ENCODE measurements at places on chromosomes 2 and 18. TPM values are rescaled to one million over a fixed set of nuclear protein-coding genes. Genes with fewer than 3 reads are reported as not detected.

- no peak for DNase-seq
These were observed 53.6 kb downstream of the STRN start for GRCh38 chr2:36912695-36913094.

- DNase-seq: no peak
These were observed 59.5 kb downstream of the LRRTM1 start for GRCh38 chr2:80244905-80245584.

GRCh38 chr2:168035458-168035857, 211.9 kb downstream of the STK39 start:
- DNase-seq: no peak

DNA sequence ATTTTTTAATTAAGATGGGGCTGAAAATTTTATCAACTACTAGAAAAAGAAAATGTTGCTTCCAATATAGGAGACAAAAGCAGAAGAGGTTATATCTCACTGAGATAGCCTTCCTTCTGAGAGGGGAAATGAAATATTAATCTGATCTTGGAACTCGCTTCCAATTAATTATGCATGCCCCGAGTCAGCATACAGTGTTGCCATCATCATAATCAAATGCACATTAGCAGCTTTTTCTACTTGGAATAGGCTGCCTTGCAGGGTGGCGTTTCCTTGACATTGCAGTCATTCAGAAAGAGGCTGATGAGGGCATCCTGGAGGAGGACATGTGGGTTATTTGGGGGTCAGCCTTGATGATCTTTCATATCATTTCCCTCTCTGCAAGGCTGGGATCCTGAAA, 18.4 kb upstream of the RPL37A start:
- no peak for DNase-seq

DNA sequence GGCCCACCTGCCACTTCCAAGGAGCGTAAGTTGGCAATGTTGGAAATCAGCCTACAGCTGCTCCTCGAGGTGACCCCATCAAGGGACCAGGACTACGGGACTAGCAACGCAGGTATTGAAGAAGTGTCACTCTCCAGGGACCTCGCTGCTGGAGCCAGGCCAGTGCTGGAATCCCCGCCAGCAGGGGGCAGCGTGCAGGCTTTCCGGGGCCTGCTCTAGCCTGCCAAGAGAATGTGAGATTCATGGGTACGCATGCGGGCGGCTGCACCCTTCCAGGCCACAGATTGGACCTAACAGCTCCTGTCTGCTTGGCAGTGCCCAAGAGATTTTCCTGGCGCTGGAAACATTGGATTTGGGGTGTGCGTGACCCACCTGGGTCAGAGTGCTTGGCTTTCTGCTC, 182.8 kb upstream of the RAB12 start:
- DNase-seq: peak; percentile 14

- DNase-seq: no peak
These were observed 78.2 kb downstream of the HRH4 start for GRCh38 chr18:24538414-24539264.

DNA sequence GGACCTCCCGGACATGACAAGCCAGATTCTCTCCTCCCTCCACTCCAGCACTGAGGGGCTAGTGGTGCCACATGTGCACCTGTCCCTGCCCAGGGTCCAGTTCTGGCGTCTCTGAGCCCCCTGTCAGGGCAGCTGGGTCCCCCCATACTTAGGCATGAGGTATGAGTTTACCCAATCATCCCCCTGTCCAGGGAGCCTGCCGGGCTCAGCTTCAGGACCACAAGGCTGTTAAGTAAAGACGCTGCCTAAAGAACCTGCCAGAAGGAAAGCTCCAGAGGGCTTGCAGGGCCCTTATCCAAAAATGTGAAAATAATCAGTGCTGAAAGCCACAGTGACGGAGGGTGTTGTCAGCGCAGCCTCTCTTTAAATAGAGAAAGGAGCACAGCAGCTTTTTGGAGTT, 40.0 kb downstream of the SH3BP4 start:
- no peak for DNase-seq

Gene TCF4
- 1.3 TPM for total RNA-seq

DNA sequence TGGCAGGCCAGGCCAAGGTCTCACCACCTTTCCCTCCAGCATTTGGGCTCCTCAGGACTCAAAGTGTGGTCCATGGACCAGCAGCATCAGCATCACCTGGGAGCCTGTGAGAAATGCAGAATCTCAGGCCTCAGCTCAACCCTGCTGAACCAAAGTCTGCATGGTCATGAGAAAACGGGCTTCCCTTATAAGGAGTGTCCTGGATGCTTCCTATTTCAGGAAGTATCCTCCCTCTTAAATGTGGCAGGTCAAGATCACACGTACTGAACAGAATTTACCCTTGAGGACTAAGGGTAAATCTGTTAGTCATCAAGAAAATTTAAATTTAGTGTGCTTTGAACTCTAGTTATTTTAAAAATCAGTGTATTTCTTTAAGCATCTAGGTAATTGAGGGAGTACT, 11.8 kb downstream of the CD8A start:
- DNase-seq: no peak

DNA sequence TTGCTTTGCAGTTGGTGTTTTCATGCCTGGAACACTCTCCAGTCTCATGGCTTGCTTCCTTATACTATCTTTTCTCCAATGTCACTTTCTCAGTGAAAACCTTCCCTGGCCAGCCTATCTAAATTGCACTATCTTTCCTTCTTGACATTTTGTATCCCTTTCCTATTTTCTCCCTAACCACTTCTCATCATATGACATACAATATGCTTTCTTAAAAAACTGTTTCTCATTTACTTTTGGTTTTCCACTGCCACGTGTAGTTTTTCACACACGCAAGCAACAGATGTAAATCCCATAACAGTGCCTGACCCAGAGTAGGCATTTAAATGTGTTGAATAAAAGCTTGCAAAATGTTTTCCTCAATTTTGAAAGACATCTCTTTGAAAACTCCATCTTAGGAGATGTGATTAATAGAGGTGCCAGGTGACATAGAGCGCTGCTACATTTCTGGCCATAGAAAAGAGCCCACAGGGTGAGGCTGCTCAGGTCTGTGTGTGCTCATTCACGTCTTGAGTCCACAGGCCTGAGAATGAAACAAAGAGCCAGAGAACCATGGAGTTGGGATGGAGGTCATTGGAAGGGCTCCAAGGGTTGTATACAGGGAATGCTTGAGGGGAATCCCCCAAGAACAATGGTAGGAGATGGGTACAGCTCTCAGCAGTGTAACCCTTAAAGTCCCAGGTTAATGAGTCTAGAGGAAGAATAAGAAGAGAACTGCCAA, 12.7 kb downstream of the ZNF24 start:
- no peak for DNase-seq

Gene LYG2
- not detected for total RNA-seq

Gene CAVIN2
- not detected for total RNA-seq

GRCh38 chr2:169798718-169799592, at the start of gene SSB:
Gene SSB (plus strand): TSS chr2:169798871. CDS start chr2:169800961, 2,090 bp downstream.
- peak; percentile 96 for DNase-seq

- peak; percentile 64 for DNase-seq
These were observed 87.0 kb downstream of the ALPK2 start for GRCh38 chr18:58541789-58542425.

DNA sequence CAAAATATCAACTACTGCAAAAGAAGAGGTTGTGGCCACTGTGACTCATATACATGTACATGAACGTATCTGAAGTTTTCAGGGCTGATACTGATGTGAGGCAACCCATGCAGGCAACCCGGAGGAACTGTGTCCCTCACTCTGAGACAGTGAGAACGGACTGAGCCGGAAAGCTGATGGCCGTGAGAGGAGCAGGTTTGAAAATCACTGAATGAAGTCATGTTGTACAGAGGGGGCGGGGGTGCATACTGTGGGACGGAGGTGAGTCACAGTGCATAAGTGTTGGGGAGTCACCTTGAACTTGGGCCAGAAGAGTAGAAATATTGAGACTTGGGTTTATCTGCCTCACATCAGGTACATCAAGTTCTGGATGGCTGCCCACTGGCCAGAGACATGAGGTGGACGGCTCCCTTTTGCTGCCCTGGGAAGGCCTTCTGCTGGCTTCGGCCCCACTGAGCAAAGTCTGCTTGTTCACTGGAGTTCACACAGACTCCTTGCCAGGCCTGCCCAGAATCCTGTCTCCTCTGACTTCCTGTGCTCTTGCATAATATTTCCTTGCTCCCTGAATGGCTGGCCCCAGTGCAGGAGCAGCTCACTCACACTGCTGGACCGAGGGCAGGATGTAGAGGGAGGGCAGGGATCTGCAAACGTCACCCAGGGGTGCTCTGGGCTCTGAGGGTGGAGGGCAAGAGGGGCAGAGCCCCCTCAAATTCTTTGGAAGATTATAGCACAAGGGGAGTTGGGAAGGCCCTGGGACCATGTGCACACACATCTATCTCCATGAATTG, 18.1 kb downstream of the EPAS1 start:
- no peak for DNase-seq

GRCh38 chr2:173247156-173247555, 107.5 kb upstream of the CDCA7 start:
- no peak for DNase-seq

DNA sequence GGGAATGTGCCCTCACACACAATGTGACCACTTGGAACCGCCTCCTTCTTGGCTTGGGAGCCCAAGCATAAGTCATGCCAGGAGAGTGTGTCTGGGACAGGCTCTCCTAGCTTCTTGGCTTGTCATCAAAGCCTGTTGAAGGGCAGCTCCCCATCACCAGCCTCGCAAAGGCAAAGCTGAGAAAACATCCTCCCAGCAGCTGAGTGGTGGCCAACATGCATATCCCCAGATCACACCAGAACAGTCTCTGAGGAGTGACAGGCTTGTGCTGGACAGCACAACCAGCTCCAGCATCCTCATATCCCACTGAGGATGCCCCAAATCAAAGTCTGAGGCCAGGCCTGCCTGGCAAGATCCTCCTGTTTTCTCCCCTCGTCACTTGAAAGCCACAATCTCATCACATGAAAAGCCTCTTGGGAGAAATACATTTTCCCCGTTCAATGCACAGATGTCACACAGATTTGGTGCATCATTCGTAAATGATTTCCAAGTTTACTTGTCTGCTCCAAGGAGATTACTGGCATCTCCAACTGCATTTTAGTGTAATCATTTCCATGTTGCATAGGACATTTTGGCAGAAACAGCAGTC, 269.3 kb downstream of the TTC32 start:
- no peak for DNase-seq

- no peak for DNase-seq
These were observed 409.5 kb upstream of the GCFC2 start for GRCh38 chr2:76120176-76120575.

Gene LRATD1
- total RNA-seq: not detected

- DNase-seq: no peak
These were observed 96.7 kb downstream of the RHOB start for GRCh38 chr2:20543469-20544152.

Gene RASGRP3
- 5.8 TPM for total RNA-seq

GRCh38 chr2:219628986-219629901, 1.8 kb downstream of the SLC4A3 start:
- DNase-seq: no peak

DNA sequence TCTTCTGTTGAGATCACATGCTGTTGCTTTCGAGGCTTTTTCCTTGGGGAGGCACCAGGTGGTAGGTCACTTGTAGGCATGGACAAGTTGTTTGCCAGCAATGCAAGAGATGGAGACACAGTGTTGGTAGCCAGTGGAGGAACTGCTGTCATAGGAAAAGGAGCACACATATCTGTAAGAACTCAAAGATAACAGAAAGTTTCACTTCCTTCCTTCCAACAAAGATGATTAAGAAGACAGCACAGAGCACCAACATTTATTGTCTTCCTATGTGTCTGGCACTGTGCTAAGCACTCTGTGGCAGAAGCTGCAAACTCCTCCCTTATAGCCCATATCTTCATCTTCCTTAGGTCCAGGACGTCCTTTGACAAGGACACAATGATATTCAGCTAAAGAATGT, 64.5 kb upstream of the AMMECR1L start:
- no peak for DNase-seq

DNA sequence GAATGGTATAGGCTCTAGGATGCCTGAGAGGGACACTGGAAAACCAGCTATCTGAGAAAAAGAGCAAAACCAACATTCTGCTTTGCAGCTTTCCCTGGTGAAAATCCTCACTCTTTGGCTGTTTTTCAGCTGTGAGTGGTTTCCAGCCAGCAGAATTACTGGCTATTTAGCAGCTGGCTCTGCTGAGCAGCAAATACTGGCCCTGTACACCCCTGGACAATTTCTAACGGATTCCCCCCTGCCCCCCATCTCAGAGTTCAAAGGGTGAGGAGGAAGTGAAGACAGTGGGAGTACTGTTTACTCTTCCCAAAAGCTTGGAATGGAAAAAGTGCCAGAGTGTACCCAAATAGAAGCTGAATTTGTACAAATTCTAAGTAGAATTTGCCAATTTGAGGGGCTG, 26.1 kb upstream of the IMP4 start:
- no peak for DNase-seq

DNA sequence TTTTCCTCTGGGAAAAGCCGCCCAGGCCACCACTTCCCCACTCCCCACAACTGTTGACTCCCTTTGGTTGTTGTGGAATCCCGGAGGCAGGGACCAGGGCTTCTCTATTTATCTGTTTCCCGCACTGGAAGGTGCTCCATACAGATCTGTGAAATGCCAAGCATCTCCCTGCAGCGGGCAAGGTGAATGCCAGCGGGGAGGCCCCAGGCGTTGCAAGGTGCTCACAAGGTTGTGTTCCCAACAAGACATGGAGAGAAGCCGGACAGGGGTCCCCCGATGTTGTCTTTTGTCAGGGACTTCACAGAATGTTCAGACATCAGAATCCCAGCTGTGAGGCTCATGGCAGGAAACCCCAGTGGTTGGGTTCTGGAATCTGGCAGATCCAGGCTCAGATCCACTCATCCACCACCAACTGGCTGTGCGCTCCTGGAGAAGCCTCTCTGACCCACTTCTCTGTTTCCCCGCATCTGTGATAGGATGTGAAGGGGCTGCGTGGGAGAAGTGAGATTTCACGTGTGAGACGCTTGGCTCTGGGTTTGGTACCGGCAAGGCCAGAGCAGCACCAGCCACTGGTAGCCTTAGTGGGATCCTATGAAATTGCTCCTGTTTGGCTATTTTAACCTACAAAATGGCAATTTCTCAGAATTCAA, 8.6 kb upstream of the NEU2 start:
- no peak for DNase-seq

DNA sequence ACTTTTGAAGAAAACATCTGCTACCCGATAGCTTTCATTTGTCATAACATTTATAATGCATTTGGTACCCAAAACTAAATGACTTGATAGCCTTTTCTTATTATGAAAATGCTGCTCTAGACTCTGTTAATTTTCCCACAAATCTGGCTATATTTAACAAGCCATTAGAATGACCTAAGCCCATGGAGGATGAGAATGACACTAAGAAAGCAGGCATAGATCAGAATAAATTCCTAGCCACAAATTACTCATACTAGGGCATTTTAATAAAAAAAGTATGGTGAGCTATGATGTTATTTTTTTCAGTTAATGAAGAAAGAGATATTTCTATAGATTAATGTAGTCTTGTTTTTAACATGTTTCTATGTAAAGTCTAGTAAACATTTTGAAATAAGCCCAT, 1728.3 kb downstream of the SUCLG1 start:
- DNase-seq: no peak

Gene REEP1
- 0.25 TPM for total RNA-seq
